ENCODE measurements at places on chromosomes 2 and 18. TPM values are rescaled to one million over a fixed set of nuclear protein-coding genes. Genes with fewer than 3 reads are reported as not detected.

Gene SIX3
- 0.59 TPM for total RNA-seq

Gene STAT4
- 0.33 TPM for total RNA-seq

Gene TGFA
- total RNA-seq: 0.13 TPM

Gene GAL3ST2
- 5.3 TPM for total RNA-seq

Gene CNGA3
- total RNA-seq: not detected

Gene SLC4A3
- total RNA-seq: 1.5 TPM

Gene AQP4
- total RNA-seq: not detected

Gene CDK15
- 0.11 TPM for total RNA-seq

Gene POU3F3
- not detected for total RNA-seq

Gene CNDP2
- 89.4 TPM for total RNA-seq

Gene EVA1A
- 4.0 TPM for total RNA-seq

Gene CRYGD
- not detected for total RNA-seq

Gene IL36G
- not detected for total RNA-seq

Gene NLRC4
- total RNA-seq: not detected

Gene ALPP
- total RNA-seq: not detected

Gene CCT4
- total RNA-seq: 329 TPM

DNA sequence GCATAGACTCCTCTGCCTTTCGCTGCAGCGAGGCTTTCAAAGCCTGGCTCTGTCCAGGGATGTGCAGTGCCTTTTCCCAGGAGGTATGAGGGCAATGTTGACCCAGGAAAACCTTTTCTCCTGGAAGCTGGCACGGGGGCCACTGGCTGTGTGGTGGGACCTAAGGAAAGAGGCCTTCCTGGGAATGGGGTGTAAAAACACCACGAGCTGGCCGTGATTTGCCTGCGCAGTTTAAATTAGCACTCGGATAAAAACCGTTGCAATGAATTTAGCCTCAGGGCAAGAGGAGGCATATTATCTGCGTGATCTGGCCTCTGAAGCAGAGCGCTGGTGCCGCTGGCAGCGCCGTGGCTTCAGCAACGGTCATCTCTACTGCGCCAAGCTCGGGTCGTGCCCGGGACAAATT lies 3.0 kb downstream of the OSR1 start:
- no peaks in the 10 kb centered on the region for H3K36me3 ChIP-seq
- no peak overlapping the region for H3K27ac ChIP-seq
- peaks cover 96% of the 10 kb centered on the region for H3K27me3 ChIP-seq
- peaks cover 12% of the 10 kb centered on the region for H3K4me1 ChIP-seq
- DNase-seq: no peak

DNA sequence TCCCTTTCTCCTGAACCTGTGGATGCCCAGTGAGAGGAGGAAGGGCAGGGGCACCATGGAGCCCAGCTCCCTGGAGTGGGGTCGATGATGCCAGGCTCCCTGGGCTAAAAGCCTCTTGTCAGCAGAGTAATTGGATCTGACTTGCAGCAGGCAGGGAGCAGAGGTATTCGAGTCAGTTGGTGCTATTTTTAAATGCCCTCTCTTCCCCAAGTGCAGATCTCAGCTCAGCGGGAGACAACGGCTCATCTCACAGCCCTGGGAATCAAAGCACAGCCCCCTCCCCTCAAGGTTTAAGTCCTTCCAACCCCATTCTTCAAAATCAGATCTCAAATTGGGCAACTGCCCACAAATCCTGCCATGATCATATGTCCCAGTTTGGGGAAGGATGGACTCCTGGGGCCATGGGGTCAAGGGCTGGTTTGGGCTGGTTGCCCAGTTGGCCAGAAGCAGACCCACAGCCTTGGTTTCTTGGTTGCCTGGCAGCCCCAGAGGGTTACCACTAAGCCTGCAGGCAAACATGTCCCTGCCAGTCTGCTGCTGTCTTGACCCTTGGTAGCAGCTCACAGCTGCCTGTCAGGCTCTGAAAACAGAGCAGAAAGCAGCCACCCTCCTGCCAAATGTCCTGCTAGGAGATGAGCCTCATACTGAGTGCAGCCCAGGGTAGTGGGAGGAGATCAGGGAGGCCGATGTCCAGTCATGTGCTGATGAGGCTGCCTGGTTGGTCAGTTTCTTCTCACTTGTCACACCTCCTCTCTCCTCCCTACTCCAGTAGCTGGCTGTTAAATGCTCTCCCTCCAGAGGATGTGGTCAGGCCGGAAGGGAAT lies 244.9 kb downstream of the LOXHD1 start:
- H3K27ac ChIP-seq: no peak overlapping the region
- DNase-seq: no peak

DNA sequence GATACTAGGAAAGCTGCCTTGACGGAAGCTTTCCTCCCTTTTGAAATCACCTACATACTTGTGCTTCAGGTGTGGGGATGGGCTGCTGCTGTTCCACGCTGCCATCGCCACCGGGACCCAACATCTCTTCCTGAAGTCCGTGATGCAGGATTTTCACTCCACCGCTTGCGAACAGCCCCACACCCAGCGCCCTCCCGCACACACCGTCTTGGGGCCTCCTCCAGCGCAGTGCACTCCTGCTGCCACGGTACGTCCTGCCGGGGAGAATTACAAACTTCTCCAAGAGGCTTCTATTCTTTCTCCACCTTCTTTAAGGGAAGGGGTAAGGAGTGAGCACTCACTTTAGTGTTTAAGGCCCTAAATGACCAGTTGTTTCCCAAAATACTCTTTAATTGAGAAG lies 58.2 kb downstream of the HRH4 start:
- no peaks in the 10 kb centered on the region for H3K4me1 ChIP-seq
- no peaks in the 10 kb centered on the region for H3K27me3 ChIP-seq
- H3K4me3 ChIP-seq: no peak overlapping the region
- DNase-seq: no peak
- no peaks in the 10 kb centered on the region for H3K36me3 ChIP-seq

DNA sequence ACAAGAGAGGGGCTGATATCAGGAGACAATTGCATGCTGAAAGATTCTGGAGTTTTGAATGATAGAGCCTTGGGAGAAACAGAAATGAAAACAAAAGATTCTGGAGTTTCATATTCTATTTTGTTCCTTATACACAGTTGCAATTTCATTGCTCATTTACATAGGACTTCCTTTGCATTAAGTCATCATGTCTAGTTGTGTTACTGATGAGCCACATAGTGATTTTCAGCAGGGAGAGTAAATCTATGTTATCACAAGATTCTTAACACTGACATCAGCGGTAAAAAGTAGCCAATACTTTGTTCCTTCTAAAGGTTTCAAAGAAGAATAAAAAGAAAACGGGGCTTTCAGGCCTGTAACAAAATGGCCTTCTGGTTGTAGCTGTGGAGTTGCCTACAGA lies 7.1 kb downstream of the ADAM17 start:
- DNase-seq: no peak
- no peaks in the 10 kb centered on the region for H3K36me3 ChIP-seq
- no peak overlapping the region for H3K4me3 ChIP-seq

DNA sequence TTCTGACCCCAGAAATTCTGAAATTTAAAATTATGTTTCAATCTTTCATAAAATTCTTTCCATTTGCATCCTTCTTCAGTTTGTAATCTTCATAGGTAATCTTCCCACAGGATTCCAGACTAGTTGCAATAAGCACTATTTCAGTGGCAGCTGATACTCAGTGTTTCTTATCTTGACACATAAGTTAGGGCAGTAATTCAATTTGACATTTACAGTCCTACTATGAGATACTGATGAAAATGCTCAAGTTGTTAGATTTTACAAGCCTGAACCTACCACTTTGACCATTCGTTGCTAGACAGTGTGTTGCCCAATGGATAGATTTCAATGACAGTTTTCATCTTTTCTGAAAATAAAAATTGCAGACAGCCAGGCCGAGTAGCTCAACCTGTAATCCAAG lies 10.4 kb downstream of the METTL21A start:
- no peak overlapping the region for H3K27ac ChIP-seq
- peaks cover 18% of the 10 kb centered on the region for H3K36me3 ChIP-seq
- H3K4me3 ChIP-seq: no peak overlapping the region
- no peaks in the 10 kb centered on the region for H3K27me3 ChIP-seq
- H3K4me1 ChIP-seq: no peaks in the 10 kb centered on the region
- DNase-seq: no peak

DNA sequence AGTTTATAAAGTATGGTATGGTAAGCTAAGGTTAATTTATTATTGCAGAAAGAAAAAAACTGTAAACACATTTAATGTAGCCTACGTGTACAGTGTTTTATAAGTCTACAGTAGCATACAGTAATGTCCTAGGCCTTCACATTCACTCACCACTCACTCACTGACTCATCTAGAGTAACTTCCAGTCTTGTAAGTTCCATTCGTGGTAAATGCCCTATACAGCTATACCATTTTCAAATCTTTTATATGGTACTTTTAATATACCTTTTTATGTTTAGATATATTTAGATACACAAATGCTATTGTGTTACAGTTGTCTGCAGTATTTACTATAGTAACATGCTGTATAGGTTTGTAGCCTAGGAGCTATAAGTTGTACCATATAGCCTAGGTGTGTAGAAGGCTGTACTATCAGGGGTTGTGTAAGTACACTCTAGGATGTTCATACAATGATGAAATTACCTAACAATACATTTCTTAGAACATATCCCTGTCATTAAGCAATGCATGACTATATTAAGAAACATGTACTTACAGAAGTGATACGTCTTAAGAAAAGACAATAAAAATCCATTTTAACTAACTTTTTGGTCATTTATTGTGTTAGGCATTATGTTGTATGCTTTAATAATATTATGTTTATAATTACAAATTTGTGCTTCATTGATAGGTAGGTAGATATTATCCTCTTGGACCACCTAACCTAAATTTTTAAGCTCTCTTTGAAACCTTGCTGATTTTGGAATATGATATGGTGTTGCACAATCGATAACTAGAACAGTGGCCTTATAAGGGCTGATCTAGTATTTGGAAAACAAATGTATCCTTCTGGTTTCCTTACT lies 51.9 kb downstream of the VRK2 start:
- H3K27ac ChIP-seq: no peak overlapping the region

DNA sequence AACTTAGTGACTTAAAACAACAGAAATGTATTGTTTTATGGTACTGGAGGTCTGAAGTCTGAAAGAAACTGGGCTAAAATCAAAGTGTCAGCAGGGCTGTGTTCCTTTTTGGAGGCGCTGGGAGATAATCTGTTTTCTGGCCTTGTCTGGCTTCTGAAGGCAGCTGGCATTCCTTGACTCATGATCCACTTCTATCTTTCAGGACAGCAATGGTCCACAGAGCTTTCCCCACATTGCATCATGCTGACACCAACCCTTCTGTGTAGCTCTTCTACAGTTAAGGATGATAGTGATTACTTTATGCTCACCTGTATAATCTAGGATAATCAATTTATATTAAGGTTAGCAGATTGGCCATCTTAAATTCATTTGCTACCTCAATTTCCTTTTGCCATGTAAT lies 392.1 kb downstream of the TDRD15 start:
- H3K4me3 ChIP-seq: no peak overlapping the region
- no peak overlapping the region for H3K27ac ChIP-seq
- no peak for DNase-seq
- H3K4me1 ChIP-seq: no peaks in the 10 kb centered on the region
- no peaks in the 10 kb centered on the region for H3K36me3 ChIP-seq

DNA sequence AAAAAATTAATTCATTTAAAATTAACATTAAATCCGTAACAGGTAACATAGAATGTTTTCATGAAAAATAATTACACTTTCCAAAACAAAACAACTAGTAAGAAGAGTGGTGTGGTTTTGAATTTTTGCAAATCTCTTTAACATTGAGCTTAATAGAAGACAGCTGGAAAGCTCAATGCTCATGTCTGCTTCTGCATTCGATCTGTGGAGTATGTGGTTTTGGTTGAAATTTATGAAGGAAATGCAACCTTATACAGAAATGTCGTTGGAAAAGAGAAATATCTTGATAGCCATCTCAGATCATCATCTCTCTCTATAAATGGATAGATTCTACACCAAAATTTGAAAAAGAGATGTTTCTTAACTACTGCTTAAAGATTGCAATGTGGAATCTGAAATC lies 17.3 kb upstream of the FHL2 start:
- no peaks in the 10 kb centered on the region for H3K36me3 ChIP-seq
- no peak for DNase-seq
- H3K27me3 ChIP-seq: peaks cover 6% of the 10 kb centered on the region
- no peak overlapping the region for H3K27ac ChIP-seq
- no peaks in the 10 kb centered on the region for H3K4me1 ChIP-seq

- no peak overlapping the region for H3K27ac ChIP-seq
- H3K27me3 ChIP-seq: no peaks in the 10 kb centered on the region
- DNase-seq: no peak
- H3K4me1 ChIP-seq: no peaks in the 10 kb centered on the region
- H3K4me3 ChIP-seq: no peak overlapping the region
Measured at GRCh38 chr18:33828949-33829348, 250.9 kb downstream of the ASXL3 start.

- no peaks in the 10 kb centered on the region for H3K36me3 ChIP-seq
- no peak overlapping the region for H3K4me3 ChIP-seq
- DNase-seq: no peak
- H3K27ac ChIP-seq: no peak overlapping the region
- H3K27me3 ChIP-seq: no peaks in the 10 kb centered on the region
Measured at GRCh38 chr2:148298196-148298595, 277.3 kb downstream of the MBD5 start.

DNA sequence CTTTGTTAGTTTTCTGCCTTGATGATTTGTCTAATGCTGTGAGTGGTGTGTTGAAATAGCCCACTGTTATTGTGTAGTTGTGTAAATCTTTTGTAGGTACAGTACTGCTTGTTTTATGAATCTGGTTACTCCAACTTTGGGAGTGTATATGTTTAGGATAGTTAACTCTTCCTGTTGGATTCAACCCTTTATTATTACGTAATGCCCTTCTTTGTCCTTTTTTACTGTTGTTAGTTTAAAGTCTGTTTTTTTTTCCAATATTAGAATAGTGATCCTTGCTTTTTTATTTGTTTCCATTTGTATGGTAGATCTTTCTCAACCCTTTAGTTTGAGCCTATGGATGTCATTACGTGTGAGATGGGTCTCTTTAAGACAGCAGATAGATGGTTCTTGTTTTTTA lies 261.5 kb upstream of the CDH2 start:
- H3K36me3 ChIP-seq: no peaks in the 10 kb centered on the region
- no peak for DNase-seq
- no peaks in the 10 kb centered on the region for H3K4me1 ChIP-seq
- no peaks in the 10 kb centered on the region for H3K27me3 ChIP-seq
- no peak overlapping the region for H3K4me3 ChIP-seq

GRCh38 chr18:9519399-9519798 lies 44.1 kb downstream of the RALBP1 start:
- H3K4me3 ChIP-seq: no peak overlapping the region
- no peaks in the 10 kb centered on the region for H3K4me1 ChIP-seq
- H3K27ac ChIP-seq: no peak overlapping the region
- H3K36me3 ChIP-seq: peaks cover 6% of the 10 kb centered on the region
- H3K27me3 ChIP-seq: no peaks in the 10 kb centered on the region

DNA sequence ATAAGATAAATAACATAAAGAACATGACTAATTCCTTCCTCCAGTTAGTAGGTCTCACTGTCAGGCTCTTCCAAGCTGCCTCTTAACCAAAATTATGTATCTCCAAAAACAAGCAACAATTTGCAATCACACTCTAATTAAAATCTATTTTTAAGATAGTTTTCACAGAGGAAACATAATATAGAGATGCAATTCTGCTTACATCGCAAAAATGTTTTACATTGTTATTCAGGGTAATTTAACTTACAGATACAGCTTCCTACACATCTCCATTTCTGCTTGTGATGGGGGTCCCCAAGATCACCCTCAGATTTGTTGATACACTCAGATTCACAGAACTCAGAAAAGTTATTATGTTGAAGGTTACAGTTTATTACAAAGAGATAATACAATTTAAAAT lies 115.5 kb downstream of the DSC3 start:
- H3K36me3 ChIP-seq: no peaks in the 10 kb centered on the region
- H3K4me3 ChIP-seq: no peak overlapping the region
- DNase-seq: no peak
- no peaks in the 10 kb centered on the region for H3K4me1 ChIP-seq
- no peaks in the 10 kb centered on the region for H3K27me3 ChIP-seq
